ENCODE measurements at places on chromosomes 12 and 14. TPM values are rescaled to one million over a fixed set of nuclear protein-coding genes. Genes with fewer than 3 reads are reported as not detected.

The C1QL4 gene
- total RNA-seq = not detected

The C12orf54 gene
- not detected for total RNA-seq

The FZD10 gene
- total RNA-seq = not detected

The DCAF4 gene
- 33.6 TPM for total RNA-seq

The SYCP3 gene
- total RNA-seq = under 0.01 TPM

The GPR137C gene
- total RNA-seq = 0.39 TPM

The CAPZA3 gene
- not detected for total RNA-seq

The KCNH3 gene
- not detected for total RNA-seq

The IL22 gene
- not detected for total RNA-seq

The ANAPC7 gene
- total RNA-seq = 13.3 TPM

The NPAS3 gene
- 1.6 TPM for total RNA-seq
